DMS153 (cell line): ENCODE measurements at places on chromosomes 3 and 15.

GRCh38 chr3:89851974-89852621, 744.7 kb downstream of the EPHA3 start:
- DNase-seq: peak; percentile 32

DNA sequence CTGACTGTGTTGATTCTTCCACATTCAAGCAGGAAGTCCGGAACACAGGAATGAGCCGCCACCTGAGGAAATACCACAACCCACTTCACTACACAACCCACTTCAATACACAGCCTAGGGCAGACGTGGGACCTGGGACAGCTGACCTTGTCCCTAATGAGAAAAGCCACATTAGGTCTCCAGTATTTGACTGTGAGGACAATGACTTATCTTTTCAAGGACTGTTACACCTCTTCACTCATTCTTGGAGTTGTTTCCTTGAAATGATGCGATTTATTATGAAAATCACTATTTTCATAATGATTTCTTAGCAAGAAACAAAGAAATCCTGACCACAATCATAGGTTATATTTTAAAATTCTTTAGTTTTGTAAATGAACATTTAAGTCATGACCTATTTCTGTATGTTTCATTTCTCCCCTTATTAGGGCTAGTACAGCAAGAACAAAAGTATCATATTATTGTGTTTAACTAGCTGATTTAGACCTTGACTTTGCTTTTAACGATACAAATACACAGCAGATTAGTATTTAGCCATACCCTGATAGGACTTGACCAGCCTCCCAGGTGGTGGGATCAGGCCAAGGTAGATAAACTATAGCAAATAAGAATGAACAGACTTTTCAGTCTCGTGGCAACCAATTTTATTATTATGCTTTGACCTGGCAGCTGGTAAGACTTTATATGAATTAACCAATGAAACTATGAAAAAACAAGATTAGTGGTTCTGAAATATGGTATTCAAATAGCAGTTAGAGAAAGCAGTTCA, 6.0 kb downstream of the RAB27A start:
- no peak for DNase-seq

DNA sequence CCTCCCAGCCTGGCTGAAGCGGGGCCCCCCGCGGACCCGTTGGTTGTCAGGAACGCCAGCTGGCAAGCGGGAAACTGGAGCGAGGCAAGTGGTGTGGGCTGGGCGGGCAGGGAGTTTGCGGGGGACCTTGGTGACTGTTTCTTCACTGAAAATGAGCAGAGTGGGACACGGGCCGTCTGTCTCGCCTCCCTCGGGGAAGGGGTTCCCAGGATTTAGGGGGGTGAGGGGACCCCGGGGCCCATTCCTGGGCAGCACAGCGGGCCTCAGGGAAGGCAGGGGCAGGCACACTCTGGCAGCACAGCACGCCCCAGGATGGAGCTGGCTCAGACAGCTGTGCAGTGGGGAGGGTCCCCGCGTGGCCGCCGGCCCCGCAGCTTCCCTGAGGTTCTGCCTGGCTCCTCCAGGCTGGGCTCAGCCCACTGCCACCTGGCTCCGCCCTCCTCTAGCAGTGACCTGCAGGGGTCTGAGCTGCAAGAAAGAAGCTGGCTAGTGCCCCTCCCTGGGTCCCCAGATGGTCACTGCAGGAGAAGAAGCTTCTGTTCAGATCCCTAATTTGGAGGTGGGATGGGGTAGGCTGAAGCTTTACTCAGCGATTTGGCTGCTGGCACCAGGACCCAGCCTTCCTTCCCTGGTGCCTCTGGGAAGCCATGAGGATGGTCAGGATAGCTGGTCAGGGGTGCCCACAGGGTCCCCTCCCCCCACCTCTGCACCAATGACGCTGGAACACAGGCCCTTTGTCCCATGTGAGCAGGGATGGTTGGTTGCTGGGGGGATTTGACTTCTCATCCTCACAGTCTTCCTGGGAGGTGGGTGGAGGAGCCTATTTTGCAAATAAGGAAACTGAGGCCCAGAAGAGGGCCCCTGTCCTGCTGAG, 90.4 kb downstream of the TBC1D2B start:
- DNase-seq: no peak

DNA sequence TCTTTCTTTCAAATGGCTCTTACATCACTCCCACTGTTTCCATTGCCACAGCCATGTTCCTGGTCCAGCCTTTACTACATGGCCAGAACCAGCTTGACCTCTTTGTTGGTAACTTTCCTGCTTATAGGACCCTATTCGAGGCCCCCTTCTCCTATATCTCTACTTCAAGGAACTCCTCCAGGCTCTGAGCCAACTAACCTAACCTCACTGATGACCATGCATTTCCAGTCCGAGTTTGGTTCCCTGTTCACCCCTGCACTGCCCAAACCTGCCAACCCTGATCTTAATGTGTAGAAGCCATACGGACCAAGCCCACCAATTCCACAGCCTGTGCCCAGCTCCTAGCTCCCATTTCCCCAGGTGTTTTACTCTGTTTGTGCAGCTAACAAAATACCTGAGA, 38.4 kb upstream of the TIPARP start:
- no peak for DNase-seq

- DNase-seq: no peak
Measured at GRCh38 chr3:172713316-172713715, 2.4 kb upstream of the NCEH1 start.

DNA sequence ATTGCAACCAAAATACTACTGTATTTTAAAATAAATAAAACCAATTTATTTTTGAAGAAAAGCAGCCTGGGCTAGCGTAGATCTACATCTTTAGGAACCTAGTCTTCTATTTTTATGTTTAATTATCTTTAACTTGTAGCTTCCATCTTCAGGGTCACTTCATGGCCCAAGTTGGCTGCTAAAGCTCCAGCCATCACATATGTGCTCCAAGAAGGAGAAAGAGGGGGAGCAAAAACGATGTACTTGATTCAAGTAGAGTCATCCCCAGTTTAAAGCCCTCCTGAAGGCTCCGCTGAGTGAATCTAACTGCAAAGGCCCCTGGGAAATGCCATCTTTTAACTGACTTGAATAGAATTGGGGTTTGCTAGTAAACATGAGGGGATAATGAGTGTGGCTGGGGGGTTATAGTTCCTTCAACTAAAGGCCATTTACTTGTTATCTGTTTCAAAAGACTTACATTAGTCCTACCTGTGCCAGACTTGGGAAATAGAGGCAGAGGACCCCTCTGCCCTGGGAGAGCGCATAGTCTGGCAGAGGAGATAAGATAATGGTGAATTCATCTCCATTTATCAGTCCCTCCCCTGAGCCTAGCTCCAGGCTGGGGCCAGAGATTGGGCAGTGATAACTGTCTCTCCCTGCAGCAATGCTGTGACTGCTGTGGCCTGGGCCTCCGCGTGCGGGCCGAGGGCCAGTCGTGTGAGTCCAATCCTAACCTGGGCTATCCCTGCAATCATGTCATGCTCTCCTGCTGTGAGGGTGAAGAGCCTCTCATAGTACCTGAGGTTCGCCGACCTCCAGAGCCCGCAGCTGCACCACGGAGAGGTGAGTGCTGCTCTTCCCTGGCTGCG, 64.6 kb downstream of the FBLN2 start:
- DNase-seq: no peak

DNA sequence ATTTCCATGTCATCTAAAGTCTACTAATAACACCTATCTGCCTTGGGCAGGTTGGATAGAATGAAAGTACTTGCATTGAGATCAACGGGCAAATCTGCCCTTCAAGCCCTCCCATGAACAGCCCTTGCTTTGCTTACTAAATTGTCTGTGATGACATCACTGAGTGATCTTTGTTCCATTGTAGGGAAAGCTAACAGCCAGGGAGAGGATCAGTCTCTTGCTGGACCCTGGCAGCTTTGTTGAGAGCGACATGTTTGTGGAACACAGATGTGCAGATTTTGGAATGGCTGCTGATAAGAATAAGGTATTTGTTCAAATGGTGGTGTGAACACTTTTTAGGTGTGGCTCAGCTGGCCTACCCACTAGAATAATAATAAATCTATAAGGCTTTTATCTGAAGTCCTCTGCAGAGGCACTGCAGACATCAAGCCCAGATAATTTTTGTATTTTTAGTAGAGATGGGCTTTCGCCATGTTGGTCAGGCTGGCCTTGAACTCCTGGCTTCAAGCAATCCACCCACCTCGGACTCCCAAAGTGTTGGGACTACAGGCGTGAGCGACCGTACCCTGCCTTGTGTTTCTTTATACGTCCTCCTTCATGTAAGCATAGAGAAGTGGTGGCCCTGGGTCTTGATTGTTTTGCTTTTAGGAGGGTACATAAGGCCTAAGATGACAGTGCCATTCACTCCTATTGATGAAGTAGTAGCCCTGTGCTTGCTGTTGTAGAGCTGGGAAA, 5.7 kb downstream of the PCCB start:
- no peak for DNase-seq

GRCh38 chr3:66537735-66538134, 36.9 kb upstream of the LRIG1 start:
- DNase-seq: no peak

DNA sequence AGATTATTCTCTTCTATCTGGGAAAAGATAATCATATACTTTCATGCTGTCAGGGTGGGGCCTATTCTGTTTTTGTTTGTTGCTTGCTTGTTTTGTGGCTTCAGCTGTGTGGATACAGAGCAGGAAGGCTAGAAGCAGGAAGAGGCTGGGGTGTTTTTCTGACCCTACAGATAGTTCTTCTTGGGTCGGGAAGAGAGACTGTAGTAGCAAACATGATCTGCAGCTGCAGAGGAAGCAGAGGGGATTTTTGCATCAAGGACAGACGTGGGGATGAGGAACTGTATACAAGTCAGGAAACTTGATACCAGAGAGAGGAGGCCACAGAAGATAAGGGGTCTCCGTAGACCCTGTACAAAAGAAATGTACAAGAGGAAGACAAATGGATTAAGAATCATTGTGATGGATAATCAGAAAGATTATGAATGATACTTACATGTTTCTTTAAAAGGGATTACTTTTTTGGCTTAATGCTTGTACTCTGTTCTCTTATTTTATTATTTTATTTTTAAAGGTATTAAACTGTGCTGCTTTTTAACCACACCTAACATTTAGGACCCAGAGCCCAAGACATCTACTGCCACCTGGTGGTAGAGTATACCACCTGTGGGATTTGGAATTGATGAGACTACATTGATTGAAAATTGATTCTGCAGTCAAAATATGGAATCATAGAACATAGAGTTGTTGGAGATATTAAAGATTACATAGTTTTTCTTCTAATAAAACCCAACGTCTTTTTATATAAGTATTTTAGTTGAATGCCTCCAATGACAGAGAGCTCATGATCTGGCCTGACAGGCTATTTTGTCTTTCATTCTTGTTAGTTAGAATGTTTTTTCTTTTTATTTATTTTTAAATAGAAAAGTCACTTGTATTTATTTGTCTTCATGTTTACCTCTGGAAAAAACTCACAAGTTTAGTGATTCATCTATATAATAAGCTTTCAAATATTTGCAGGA, 87.3 kb upstream of the ROPN1 start:
- DNase-seq: no peak

DNA sequence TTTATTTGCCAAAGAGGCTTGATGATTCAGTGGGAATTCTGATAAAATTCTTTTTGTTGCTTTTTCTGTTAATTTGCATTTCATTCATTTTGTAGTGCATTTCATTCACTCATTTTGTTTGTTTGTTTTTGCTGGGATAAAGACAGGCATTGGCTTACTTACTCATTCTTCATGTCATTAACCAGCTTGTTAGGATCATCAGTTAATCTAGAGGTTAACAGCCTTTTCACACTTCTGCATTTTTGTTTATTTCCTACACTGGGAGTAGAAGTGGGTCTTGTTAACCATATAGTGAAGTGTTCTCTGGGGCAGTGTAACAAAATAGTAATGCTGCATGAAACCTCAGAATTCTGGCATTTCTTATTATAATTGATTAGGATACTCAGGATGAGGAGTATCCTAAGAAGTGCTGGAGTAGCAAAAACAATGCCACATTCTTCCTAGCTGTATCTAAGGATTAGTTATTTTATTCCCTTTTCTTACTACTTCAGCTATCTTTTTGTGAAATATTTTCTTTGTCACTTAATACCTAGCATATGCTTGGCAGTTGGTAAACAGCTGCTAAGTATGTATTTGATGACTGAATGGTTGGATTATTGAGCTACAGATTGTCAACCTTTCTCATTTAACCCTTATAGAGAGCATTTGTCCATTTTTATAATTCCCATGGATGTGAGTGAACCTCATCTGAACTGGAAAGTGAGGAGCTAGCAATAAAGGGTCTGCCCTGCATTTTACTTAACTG, 135.7 kb upstream of the LRRFIP2 start:
- DNase-seq: no peak

- no peak for DNase-seq
Measured at GRCh38 chr3:141508067-141508436, 21.2 kb downstream of the RASA2 start.

DNA sequence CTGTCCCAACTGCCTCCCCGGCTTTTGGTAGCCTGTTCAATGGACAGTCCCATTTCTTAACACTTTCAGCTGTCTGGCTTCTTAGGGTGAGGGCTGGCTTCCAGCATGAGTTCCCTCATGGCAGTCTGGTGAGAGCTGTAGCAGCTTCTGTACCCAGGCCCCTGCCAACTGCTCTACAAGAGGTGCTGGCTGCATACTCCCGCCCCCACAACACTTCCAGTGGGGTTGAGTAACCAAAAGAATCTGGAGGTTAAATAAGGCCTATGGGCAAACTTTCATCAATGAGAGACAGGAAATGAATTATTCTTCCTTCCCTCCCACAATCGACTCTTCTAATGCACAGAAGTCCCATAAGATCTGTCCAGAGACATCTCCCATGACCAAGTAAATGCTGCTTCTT, 145.0 kb downstream of the NEK10 start:
- DNase-seq: no peak

- no peak for DNase-seq
Measured at GRCh38 chr3:9183011-9183410, 66.4 kb downstream of the SRGAP3 start.

DNA sequence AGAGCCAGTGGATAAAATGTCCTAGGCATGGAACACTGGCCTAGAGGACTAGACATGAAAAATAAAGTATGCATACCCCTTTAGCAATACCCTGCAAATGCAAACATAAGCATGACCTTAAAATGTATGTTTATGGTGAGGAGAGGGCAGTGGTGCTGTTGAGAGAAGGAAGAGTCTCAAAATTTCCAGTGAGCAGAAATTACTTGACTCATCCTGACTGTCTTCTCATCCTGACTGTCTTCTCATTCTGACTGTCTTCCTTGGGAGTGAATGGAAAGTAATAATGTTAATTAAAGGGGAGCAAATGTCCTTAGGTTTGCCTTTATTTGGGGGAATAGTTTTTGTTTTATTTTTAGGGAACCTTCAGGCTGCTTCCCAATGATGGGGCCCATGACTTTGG, 121.5 kb upstream of the GALNT15 start:
- DNase-seq: no peak

GRCh38 chr3:190673148-190673547, 159.3 kb downstream of the IL1RAP start:
- no peak for DNase-seq

- DNase-seq: peak; percentile 73
Measured at GRCh38 chr3:180252683-180253082, 215.9 kb upstream of the PEX5L start.
